ENCODE measurements at places on chromosomes 5 and 9.

- DNase-seq = no peak
Measured at GRCh38 chr5:118902656-118903438, 85.5 kb downstream of the DTWD2 start.

GRCh38 chr5:149062371-149063016, 368 bp downstream of the SH3TC2 start:
- no peak for DNase-seq

GRCh38 chr5:5475975-5476374, 53.5 kb downstream of the ICE1 start:
- no peak for DNase-seq

DNA sequence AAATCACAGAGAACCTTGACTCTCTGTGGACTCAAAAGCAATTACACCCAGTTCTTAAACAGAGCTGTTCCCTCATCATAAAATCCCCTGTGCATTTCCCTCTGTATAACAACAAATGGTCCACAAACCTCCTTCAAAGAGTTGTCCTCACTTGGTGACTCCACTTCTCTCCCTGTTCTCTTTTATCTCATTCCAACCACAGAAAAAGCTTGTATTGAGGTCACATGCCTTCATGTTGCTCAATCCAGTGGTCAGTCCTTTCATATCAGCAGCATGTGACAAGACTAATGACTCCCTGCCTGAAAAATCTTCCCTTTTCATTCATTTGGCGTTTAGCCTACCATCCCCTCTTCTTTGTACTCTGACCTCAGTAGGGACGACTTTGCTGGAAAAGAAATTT, 158.0 kb downstream of the DEPDC1B start:
- DNase-seq = no peak

DNA sequence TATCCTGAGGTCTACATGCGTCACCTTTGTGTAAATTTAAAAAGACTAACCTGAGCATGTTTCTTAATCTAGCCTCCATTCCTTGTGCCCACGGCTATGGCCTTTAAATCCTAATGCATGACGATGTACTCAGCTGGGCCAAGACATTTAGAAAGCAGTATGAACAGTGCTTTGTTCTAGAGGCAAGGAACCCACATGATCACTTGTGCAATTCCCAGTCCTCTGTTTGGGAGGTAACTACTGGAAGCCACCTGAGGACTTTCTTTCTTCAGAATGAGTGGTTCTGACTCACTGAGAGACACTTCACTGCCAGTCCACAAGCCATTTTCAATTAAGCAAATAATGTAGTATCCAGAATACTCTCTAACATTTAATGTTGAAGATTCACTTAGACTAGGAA, 181.3 kb downstream of the RAB3C start:
- DNase-seq = no peak

DNA sequence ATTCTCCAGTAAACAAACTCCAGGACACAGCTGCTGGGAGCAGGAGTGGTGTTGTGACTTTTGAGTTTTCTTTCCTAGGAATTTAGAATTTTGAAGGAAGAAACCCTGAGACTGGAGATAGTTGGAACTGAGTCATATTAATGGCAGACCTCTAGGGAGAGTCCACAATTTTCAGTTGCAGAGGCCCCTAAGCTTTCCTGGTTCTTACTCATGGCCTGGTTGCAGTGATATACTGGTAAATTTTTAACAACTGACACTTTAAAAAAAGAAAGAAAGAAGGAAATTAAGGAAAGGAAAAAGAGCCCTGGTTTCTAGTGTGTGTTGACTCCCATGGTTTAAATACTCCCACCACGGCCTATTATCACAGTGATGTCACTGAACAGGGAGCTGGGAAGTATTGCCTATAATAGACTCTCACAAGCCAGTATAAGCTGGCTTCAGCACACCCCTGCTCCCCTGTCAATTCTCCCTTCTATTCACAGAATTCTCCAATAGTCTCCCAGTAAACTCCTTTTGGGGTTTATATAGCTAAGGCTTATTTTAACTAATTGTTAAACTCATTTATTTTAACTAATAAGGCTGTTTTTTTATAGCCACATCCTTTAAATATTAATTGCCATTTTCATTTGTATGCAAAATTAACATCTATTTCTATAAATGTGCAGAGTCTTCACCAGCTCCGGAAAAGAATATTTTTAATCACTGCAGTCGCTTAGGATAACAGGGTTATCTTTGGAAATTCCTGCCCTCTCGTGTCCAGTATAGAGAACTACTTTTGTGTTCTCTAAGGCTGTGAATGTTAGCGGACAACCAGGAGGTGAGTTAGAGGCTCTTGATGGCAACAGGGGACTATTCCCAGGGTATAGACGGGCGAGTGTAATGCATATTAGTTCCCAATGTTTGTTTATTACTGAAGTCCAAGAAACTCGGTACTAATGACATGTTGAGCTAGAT, 59.7 kb downstream of the GGTA1 start:
- DNase-seq = no peak

All from germinal center (tissue), 1 donor.